ENCODE measurements at places on chromosomes 6 and 20.

GRCh38 chr6:7446619-7447325, 57.2 kb downstream of the RIOK1 start:
- no peak for DNase-seq

DNA sequence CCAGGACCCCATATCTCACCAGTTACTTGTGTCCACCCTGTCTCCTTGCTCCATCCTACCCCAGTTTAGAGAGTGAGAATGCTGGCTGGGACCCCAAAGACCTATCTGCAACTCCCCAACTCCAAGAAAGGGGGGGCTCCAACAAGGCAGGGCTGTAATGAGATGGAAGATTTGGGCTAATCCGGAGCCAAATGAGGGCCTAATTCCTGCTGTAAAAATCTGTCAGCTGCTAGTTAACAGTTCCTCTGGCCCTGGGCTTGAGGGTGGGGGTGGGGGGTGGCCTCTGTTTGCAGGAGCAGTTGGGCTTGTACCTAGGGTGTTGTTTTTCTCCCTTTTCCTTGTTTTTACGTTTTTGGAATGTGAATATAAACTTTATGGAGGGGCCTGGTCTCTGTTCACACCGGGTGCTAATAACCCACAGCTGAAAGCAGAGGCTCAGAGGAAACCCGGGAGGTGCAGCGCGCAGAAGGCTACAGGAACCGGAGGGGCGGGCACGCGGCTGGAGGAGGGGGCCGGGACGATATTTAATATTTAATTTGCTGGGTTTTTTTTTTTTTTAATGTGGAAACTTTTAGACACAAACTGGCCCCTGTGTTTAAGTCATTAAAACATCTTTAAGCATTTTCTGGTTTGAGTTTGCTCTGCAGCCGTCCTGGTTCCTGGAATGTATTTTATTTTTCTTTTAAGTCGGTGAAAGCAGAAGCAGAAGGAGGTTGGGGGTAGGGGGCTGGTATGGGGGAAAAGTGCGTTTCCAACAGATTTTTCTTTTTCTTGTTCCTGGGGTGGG, 70.7 kb downstream of the NCR2 start:
- DNase-seq: no peak

- DNase-seq: no peak
Measured at GRCh38 chr6:31092769-31093505, 19.4 kb downstream of the C6orf15 start.

- DNase-seq: no peak
Measured at GRCh38 chr6:12431023-12431422, 140.9 kb downstream of the EDN1 start.

DNA sequence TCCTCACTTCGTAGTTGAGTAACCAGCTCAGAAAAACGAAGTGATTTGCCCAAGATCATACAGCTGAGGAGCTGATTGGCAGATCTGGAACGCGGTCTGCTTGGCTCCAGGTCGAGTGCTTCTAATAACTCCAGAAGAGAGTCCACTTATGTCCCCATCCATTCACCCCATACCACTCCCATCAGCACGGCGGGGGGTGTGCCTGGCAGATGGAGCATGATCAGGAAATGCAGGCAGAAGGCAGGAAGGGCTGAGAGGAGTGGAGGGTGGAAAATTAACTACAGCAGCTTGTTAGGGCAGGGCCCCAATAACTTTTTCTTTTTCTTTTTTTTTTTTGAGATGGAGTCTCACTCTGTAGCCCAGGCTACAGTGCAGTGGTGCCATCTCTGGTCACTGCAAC, 15.0 kb downstream of the FITM2 start:
- DNase-seq: no peak

- DNase-seq: no peak
Measured at GRCh38 chr6:99093456-99094190, 145.9 kb upstream of the FBXL4 start.

- DNase-seq: no peak
Measured at GRCh38 chr6:139325125-139325524, 33.3 kb upstream of the TXLNB start.

DNA sequence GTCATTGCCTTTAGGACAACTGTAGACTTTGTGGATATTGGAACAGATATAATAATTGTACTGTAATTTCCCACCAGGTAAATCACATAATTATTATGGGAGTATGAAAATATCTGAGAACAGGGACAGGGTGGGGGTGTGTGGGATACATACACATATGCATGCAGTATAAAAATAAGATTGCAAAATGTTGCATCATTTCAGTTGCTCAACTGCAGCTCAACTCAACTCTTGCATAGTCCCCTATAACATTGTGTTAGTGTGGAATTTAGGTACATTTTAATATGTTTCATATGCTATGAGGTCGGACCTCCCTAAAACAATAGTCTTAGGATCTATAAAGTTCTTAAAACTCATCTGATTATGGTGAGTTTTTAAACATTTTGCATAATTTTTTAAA, 275.0 kb upstream of the FLRT3 start:
- no peak for DNase-seq

DNA sequence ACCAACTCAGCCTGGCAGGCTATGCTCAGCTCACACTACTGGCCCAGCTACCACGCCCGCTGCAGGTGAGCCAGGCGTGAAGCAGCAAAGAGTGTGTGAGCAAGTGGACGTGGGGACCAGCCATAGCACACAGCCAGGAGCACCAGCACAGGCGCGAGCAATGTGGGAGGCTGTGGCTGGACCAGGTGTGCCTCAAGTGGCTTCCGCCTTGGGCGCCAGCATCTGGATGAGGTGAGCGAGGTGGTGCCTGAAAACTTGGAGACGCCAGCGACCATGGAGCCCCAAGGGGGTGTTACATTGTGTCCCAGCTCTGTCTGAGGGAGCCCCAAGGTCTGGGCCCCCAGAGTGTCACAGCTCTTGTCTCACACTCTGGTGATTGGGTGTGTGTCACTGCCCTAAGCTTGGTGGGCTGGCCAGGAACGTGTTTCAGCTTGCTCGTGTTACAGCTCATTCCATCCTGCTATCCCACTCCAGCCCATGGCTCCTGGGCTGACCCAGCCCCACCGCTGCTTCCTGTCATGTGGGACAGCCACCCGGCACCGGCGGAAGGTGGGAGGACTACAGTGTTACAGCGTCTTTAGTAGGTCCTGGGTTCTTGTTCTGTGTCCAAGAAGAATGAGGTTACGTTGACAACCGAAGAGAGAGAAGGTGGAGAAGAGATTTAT, 508.0 kb upstream of the MMS22L start:
- DNase-seq: no peak

GRCh38 chr6:26576929-26577719, 19.6 kb upstream of the ABT1 start:
- DNase-seq: peak; percentile 89

DNA sequence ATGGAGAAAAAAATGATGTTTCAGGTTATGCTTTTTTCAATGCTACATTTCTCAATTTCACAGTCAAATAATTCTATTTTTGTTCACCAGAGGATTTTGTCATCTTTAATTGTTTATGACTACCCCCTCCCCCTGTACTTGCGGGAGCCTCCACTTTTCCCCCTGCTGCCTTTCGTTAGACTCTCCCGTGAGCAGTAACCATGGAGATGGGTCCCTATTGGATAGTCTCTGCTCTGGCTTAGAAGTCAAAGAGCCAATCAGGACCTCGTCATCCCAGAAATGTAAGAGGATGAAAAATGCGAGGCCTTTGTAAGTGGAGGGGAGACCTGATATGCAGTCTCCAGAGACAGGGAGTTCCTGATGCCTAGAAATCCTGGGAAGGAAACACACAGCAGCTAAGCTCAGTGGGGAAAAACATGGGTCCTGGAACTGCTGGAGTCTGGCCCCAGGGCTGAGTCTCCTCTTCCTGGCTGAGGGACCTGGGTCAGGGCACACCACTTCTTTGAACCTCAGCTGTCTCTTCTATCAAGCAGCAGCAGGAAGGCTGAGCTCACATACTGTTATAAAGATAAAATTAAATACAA, 298.7 kb downstream of the TSHZ2 start:
- no peak for DNase-seq

DNA sequence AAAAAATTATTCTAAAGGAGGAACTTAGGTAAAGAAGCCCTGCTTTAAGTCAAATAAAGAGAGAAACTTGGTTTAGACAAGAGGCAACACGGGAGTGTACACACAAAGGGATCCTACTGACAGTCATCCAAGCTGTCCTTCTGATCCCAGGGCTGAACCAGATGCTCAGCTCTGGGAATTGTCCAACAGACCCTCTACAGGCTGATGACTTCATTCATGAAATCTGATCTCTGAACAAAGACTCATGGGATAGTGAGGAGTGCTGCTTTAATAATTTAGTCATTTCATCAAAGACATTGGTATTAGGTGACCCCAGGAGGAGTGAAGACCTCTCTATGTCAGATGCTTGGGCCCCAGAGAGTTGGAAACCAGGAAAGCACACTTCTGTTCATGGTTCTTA, 65.6 kb upstream of the ARMH2 start:
- DNase-seq: no peak

DNA sequence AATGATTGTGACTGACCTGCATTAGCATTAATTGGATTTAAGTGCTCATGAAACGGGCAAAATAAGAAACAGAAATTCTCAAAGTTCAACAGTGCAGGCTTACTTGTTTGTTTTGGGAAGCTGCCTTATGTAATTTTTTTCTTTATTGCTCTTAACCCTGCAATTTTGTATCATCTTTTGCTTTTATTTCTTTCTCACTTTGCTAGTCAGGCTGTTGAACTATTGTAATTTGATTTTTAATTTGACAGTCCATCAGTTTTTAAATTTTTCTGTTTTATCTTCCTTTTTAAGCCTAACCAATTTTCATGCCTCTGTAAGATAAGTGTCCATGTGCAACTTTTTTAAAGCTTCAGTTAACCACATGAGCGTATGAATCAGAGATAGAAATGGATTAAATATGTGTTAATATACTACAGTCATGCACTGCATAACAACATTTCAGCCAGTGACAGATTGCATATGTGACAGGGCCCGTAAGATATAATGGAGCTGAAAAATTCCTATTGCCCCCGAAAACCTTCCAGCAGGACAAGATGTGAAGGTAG, 44.6 kb downstream of the PEX7 start:
- DNase-seq: no peak

GRCh38 chr6:30875244-30876038, 8.9 kb upstream of the DDR1 start:
- no peak for DNase-seq

GRCh38 chr20:35260426-35260825, 17.5 kb downstream of the MMP24OS start:
- DNase-seq: no peak

GRCh38 chr20:20463933-20464374, 96.0 kb downstream of the INSM1 start:
- no peak for DNase-seq

DNA sequence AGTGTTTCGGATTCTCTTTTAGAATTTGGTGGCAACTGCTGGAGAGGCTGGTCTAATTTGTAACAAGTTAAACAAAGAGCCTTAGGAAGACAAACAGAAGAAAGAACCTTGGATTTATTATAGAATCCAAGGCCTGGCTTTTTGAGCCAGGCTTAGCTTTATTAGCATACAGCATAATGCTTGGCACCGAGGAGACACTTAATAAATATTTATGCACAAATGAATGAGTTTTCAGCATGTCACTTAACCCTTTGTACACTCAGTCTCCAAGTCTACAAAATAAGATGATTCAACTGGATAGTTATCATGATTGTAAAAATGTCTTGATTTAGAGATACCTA, 38.2 kb upstream of the AFDN start:
- no peak for DNase-seq

DNA sequence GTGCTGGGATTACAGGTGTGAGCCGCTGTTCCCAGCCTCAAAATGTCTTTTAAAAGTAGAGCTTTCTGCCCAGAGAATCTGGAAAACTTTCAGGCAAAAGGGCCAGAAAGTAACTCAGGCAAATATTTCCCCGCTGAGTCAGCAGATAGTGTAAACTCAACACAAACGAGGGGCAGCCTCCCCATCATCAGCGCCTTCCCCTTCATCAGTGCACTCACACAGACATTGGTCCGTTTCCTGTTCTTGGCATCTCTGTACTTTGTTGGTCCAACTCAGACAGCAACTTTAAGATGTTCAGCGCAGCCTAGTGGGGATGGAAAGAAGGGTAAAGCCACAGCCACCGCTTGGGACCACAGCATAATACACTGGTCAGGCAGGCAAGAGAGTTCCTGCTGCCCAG, 69.5 kb downstream of the CSE1L start:
- no peak for DNase-seq

DNA sequence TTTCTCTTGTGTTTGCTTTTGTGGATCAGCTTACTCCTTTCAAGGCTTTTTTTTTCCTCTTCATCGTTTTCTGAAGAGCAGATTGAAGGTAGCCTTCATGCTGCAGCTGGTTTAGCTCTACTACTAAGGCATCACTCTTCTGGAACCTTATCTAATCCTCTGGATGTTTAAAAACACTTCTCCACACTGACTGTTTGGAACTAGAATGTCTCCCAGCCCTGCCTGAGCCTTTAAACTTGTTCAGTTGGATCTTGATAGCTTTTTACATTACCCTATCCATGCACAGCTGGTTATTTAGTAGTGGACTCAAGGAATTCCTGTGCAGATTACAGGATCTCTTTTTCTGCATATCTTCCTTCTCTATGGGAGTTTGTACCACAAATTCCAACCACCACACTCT, 108.9 kb upstream of the ASCC3 start:
- no peak for DNase-seq

- no peak for DNase-seq
Measured at GRCh38 chr6:138491017-138491416, 8.3 kb downstream of the NHSL1 start.

DNA sequence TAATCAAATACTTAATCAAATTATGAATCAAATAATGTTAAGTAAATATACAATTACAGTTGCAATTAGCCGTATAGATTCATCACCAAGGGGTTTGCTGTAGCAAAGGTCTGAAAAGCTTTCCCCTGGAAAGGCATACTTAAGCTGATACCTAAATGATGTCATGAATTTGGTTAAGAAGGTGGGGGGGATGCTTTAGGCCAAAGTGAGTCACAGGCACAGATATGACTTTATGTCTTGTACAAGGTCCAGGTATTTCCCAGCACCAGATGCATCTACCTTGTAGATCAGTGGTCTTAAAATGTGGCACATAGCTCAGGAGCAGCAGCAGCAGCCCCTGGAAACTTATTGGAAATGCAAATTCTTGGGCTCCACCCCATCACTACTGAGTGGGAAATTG, 557.3 kb upstream of the CDH4 start:
- peak; percentile 5 for DNase-seq

- DNase-seq: peak; percentile 70
Measured at GRCh38 chr6:31402324-31403282, 792 bp upstream of the MICA start.

DNA sequence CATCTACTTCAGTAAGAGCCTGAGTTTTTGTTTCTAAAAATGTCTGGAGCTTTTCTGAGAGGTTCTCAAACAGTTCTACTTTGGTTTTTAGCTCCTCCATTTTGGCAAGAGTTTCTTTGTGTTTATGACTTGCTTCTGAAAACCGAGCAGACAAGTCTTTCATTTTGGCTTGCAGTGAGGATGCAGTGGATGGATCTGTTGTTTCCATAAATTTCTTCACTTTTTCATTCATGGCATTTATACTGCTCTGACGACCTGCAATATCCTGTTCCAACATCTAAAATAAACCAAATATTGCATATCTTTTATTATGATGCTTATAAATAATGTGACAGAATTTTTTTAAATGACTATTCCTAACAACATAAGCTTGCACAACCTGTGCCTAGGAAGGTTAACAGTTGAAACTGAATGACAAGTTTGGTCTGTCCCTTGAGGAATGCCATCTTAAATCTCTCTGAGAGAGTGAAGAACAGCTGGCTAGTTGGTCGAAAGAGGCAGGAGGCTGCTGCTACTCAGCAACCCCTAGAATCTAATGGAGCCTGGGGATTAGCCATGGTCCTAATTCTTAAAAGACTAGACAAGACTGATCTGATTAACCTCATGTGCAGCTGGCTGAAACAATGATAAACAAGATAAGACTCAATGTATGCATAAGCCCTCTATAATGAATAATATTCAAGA, 69.8 kb downstream of the DST start:
- DNase-seq: no peak
